ENCODE measurements at places on chromosomes 5 and 9. TPM values are rescaled to one million over a fixed set of nuclear protein-coding genes. Genes with fewer than 3 reads are reported as not detected.

Gene AGTPBP1
- 52.5 TPM for total RNA-seq

- DNase-seq, result peak; percentile 41
These were observed 31.7 kb downstream of the PRRX2 start for GRCh38 chr9:129696944-129697655.

Gene STPG3
- 0.58 TPM for total RNA-seq

Gene CSF1R
- total RNA-seq, result 15.5 TPM

GRCh38 chr5:157747766-157748700, 4.5 kb downstream of the LSM11 start:
- DNase-seq, result no peak

Measured in left ventricle myocardium inferior (tissue), 1 donor.